Cardiac septum (tissue), 1 donor: ENCODE measurements at places on chromosomes 3 and 15. TPM values are rescaled to one million over a fixed set of nuclear protein-coding genes. Genes with fewer than 3 reads are reported as not detected.

The CTXN2 gene
- total RNA-seq = not detected

DNA sequence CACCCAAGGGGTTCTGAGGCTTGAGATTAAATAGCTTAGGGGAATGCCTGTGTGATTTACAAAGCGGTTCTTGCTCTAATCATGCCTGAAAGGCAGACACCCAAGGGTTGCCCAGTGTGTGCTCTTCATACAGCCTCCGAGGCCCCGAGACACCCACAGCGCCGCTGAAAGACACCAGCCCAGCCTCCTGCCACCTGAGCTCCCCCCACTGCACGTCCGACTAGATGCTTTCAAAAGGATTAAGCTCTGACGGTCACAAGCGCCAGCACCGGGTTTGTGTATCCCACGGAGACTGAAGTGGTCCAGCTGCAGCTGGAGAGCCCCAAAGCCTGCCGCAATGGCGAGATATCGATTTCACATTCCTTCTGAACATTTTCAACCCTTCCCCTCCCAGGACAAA lies 50.3 kb downstream of the SPATA12 start:
- no peak for DNase-seq

- no peak for DNase-seq
Measured at GRCh38 chr3:160956785-160957184, 148.4 kb downstream of the B3GALNT1 start.

DNA sequence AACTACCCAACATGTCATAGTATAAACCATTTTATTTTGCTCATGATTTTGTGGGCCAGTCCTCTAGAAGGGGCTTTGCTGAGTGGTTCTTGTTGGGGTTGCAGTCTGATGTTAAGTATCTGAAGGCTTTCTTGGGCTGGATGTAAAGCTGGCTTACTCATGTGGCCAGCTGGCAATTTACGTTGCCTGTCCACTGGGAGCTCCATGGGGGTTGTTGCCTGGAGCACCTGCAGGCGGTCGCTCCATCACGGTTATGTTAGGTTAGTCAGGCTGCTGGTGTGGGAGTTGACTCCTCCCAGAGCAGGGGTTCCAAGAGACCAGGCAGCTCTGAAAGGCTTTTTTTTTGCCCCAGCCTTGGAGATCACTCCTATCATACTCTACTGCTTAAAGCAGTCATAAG lies 98.1 kb downstream of the NR1D2 start:
- DNase-seq = no peak

The TRIM71 gene
- not detected for total RNA-seq

- no peak for DNase-seq
Measured at GRCh38 chr15:34737477-34737876, 17.3 kb downstream of the GJD2 start.

DNA sequence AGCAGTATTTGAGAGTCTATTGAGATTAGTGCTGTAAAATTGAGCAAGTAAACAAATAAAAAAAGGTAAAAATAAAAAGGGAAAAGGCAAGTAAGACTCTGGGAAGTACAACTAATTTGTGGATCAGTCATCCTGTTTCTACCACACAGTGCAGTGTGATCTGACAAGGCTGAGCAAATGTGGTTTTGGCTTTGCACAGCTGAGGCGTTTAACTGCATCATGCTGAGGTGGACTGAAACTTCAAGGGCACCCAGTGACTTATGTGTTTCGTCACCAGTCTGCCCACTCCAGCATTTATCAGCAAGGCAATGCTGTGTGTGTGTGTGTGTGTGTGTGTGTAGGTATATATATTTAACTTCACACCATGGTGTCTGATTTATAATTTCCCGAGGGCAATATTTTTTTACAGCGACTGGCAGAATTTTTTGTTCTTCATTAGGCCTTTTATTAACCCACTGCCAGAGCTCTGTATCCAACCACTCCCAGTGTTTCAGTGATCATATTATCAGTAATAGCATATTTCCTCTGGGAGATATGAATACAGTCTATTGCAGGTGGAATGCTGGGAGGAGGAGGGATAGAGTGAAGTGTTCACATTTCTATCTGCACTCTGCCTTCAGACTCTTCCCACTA lies 131.5 kb upstream of the SATB1 start:
- DNase-seq = no peak

DNA sequence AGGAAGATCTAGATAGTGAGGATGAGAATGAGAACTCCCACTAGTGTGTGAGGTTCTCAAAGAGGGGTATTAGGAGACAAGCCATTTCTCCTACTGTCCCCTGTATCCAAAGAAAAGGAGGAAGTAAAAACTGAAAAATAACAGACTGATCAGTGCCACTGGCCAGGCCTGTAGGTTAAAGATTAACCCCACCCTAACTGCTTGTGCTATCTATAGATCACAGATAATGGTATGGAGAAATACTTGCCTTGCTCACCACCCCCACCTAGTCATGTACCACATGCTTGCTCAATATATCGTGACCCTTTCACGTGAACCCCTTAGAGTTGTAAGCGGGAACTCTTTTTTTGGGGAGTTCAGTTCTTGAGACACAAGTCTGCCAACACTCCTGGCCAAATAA lies 519.7 kb upstream of the FRG2C start:
- DNase-seq = no peak

GRCh38 chr3:159910991-159911663 lies 77.5 kb upstream of the IL12A start:
- DNase-seq = no peak

The SAMD7 gene
- total RNA-seq = not detected

GRCh38 chr15:71168166-71168834 lies 53.0 kb downstream of the THSD4 start:
- no peak for DNase-seq

The ENTPD3 gene
- total RNA-seq = 0.38 TPM

The TEX55 gene
- not detected for total RNA-seq

DNA sequence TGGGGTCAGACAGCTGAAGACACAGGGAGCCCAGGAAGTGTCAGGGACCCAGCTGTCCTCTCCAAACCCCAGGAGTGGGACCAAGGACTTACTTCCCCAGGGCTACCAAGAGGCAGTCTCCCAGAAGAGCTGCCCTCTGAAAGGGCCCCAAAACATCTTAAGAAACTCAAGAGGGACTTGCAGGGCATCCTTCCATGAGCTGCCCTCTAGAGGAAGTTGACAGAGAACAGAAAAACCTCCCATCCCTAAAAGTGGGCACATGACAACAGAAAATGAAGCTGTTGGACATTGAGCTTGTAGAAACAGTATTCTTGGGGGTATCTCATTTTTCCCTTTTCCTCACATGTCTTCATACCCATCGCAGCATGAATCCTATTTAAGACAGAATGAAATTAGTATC lies 58.9 kb downstream of the MECOM start:
- no peak for DNase-seq

The CYP8B1 gene
- total RNA-seq = not detected

The OR5K1 gene
- not detected for total RNA-seq

- no peak for DNase-seq
Measured at GRCh38 chr15:63246691-63247469, 30.5 kb upstream of the APH1B start.

The STRIT1 gene
- total RNA-seq = 4.8 TPM

DNA sequence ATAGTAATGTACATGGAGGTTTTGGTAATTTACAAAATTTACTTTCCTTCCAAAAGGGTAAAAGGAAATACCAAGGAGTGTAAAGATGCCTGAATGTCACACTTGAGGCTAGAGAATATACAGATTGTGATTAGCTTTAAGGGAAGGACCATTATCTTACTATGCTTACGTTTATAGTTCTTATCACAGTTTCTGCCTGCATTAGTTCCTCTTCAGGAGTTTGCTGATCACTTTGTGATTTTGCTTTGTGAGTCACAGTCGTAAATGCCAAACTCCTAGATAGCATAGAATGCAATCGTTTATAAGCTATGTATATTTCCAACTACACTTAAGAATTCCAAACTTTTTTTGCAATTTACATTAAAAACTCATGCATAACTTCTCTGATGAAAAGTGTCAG lies 1034.6 kb downstream of the DIPK2A start:
- no peak for DNase-seq

DNA sequence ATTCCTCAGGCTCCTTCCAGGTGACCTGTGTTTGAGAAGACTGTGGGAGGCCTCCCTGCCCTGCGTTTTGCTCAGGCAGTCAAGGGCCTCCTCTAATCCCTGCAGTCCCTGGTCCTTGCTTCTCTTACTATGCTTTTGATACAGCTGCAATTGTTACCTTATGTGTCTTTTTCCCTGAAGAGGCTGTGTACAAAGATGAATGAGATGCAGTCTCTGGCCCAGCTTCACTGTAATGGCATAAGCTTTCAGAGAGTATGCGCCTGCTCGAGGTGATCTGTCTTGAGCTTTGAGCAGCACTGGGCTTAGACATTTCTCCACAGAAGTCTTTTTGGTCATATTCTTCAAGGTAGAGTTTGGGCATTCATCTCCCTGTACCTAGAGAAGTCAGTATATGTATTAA lies 129.6 kb downstream of the AKAP13 start:
- DNase-seq = no peak

The LMAN1L gene
- total RNA-seq = 7.9 TPM

- no peak for DNase-seq
Measured at GRCh38 chr15:87902772-87903426, 353.6 kb downstream of the NTRK3 start.

GRCh38 chr3:44678480-44679116 lies 30.1 kb downstream of the ZNF35 start:
- no peak for DNase-seq

- DNase-seq = no peak
Measured at GRCh38 chr3:13204177-13204581, 130.9 kb upstream of the IQSEC1 start.

- DNase-seq = no peak
Measured at GRCh38 chr3:172746475-172746874, 4.1 kb upstream of the ECT2 start.

The CACNA2D3 gene
- total RNA-seq = 11.3 TPM

- DNase-seq = no peak
Measured at GRCh38 chr3:53486961-53487654, 7.3 kb upstream of the CACNA1D start.

The COL6A5 gene
- not detected for total RNA-seq

GRCh38 chr3:88114878-88115549 lies 34.7 kb upstream of the C3orf38 start:
- no peak for DNase-seq
